ENCODE measurements at places on chromosomes 7 and 10.

GRCh38 chr7:43761938-43762692, 3.6 kb downstream of the BLVRA start:
- no peak for DNase-seq

DNA sequence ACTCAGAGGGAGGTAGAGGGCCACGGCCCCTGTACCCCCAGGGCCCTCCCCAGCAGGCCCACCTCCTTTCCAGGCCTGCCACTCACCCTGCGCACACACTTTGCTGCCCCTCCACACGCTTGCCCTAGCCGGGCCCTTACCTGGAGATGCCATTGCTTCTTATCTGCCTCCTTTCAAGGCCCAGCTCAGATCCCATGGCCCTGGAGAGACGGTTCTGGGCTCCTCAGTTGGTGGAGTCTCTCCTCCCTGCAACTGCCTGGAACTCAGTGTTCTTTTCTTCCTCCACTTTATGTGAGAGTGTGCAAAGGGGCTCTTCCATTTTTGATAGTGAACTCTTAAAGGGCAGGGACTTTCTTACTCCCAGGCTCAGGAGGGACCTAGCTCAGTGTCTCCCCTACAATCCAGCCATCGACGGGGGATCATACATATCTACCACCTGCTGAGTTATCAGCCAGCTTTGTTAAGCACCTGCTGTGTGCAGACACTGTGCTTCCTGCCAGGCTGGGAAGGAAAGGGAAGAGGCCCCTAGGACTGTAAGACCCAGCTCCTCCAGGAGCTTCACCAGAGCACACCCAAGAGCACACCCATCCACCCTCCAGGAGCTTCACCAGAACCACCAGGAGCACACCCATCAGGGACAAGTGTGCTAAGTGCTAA, 89.3 kb upstream of the MACROH2A2 start:
- DNase-seq = no peak

DNA sequence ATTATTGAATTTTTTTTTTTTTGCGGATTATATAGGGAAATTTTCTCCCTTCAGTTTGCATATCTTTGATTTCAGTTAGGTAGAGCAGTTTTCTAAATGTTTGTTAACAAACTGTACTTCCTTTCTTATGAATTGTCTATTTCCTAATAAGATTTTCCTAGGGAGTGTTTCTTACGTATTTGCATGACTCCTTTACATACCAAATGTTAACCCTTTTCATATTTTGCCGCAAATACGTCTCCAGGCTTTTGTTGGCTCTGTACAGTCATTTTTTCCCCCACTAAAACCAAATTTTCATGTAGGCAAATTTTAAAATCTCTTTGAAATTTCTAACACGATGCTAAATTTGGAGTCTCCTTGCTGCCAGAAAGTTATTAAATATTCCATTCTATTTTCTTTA, 1.9 kb upstream of the FRAT2 start:
- DNase-seq = no peak

- no peak for DNase-seq
These were observed 68.8 kb downstream of the TMEM130 start for GRCh38 chr7:98800996-98801395.

- DNase-seq = no peak
These were observed 444.1 kb downstream of the NRG3 start for GRCh38 chr10:82319074-82319473.

- DNase-seq = no peak
These were observed 278.6 kb downstream of the ARHGAP12 start for GRCh38 chr10:31650010-31650409.

- DNase-seq = no peak
These were observed 33.2 kb downstream of the ACBD5 start for GRCh38 chr10:27207350-27207749.

GRCh38 chr7:69457595-69458504, 140.4 kb upstream of the AUTS2 start:
- DNase-seq = no peak
